Heart left ventricle (tissue), 16 donors: ENCODE measurements at places on chromosomes 7 and 10.

GRCh38 chr10:19749185-19749729 lies 67.0 kb upstream of the PLXDC2 start:
- DNase-seq = no peak
- no peaks in the 10 kb centered on the region for H3K27me3 ChIP-seq
- H3K27ac ChIP-seq = no peak overlapping the region
- H3K4me3 ChIP-seq = no peak overlapping the region

DNA sequence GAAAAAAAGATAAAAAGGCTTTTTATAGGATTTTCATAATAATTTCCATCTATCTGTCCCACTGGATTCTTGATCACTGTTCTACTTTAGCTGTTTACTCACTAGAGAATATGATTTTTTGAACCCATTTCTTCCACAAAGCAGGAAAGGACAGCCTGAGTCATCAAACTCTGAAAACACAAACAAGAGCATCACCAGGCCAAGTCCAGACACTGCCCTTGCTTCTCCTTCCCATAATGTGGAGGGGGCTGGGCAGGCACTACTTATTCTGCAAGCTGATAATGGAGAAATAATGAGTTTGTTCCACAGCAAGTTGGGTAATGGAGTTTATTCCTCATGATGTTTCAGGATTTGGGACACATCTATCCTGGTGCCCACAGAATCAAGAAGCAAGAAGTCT lies 13.0 kb upstream of the KCNIP2 start:
- peaks cover 48% of the 10 kb centered on the region for H3K4me1 ChIP-seq
- no peak overlapping the region for H3K4me3 ChIP-seq
- DNase-seq = no peak
- peak overlapping the region; percentile 50 for H3K27ac ChIP-seq
- no peaks in the 10 kb centered on the region for H3K27me3 ChIP-seq

GRCh38 chr10:118974951-118975350 lies 54.6 kb upstream of the NANOS1 start:
- H3K27me3 ChIP-seq = no peaks in the 10 kb centered on the region
- DNase-seq = no peak
- no peaks in the 10 kb centered on the region for H3K36me3 ChIP-seq
- no peak overlapping the region for H3K27ac ChIP-seq
- H3K4me1 ChIP-seq = no peaks in the 10 kb centered on the region
- no peak overlapping the region for H3K4me3 ChIP-seq

- peak overlapping the region; percentile 73 for H3K4me3 ChIP-seq
- peak overlapping the region; percentile 100 for H3K27ac ChIP-seq
- H3K4me1 ChIP-seq = peaks cover 41% of the 10 kb centered on the region
- H3K36me3 ChIP-seq = peaks cover 11% of the 10 kb centered on the region
- DNase-seq = no peak
- H3K27me3 ChIP-seq = no peaks in the 10 kb centered on the region
These were observed 2.8 kb upstream of the LZTS2 start for GRCh38 chr10:100996678-100997359.

DNA sequence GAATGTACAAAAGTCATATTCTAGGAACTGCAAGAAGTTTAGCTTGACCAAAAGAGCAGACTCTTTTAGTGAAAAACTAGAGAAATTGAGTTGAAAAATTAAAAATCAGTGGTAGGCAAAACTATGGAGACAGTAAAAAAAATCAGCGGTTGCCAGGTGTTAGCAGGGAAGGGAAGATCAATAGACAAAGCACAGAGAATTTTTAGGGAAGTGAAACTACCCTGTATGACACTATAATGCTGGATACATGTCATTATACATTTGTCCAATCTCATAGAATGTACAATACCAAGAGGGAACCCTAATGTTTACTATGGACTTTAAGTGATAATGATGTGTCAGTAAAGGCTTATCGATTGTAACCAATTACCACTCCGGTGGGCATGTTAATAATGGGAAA lies 761.9 kb downstream of the MAGI2 start:
- H3K4me3 ChIP-seq = no peak overlapping the region
- no peak overlapping the region for H3K27ac ChIP-seq
- H3K36me3 ChIP-seq = no peaks in the 10 kb centered on the region
- no peaks in the 10 kb centered on the region for H3K27me3 ChIP-seq
- no peaks in the 10 kb centered on the region for H3K4me1 ChIP-seq
- DNase-seq = no peak

- no peaks in the 10 kb centered on the region for H3K27me3 ChIP-seq
- peak overlapping the region; percentile 38 for H3K27ac ChIP-seq
- H3K4me1 ChIP-seq = peaks cover 15% of the 10 kb centered on the region
- no peak overlapping the region for H3K4me3 ChIP-seq
These were observed 85.6 kb upstream of the AGR3 start for GRCh38 chr7:16967300-16967811.

DNA sequence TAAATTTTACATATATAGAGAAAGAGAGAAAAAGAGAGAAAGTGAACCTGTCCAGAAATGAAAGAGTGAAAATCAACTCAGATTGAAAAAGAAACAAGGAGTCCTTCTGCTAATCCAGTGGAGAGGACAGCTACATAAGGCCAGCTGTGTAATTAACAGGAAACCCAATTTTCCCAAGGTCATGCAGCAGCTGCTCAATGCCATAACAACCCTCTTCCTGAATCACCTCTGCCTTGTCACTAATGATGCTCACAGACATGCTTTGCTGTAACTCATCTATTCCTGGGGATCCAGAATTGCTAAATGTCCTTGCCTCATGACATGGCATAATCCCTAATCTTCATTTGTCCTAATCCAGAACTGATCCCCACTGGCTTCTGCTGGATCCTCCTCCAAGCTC lies 288.6 kb downstream of the NEBL start:
- no peaks in the 10 kb centered on the region for H3K4me1 ChIP-seq
- no peak for DNase-seq
- H3K4me3 ChIP-seq = no peak overlapping the region
- H3K27me3 ChIP-seq = no peaks in the 10 kb centered on the region

GRCh38 chr7:98753989-98754479 lies 115.8 kb downstream of the TMEM130 start:
- no peaks in the 10 kb centered on the region for H3K4me1 ChIP-seq
- no peak overlapping the region for H3K27ac ChIP-seq
- peaks cover 6% of the 10 kb centered on the region for H3K27me3 ChIP-seq
- H3K4me3 ChIP-seq = no peak overlapping the region

DNA sequence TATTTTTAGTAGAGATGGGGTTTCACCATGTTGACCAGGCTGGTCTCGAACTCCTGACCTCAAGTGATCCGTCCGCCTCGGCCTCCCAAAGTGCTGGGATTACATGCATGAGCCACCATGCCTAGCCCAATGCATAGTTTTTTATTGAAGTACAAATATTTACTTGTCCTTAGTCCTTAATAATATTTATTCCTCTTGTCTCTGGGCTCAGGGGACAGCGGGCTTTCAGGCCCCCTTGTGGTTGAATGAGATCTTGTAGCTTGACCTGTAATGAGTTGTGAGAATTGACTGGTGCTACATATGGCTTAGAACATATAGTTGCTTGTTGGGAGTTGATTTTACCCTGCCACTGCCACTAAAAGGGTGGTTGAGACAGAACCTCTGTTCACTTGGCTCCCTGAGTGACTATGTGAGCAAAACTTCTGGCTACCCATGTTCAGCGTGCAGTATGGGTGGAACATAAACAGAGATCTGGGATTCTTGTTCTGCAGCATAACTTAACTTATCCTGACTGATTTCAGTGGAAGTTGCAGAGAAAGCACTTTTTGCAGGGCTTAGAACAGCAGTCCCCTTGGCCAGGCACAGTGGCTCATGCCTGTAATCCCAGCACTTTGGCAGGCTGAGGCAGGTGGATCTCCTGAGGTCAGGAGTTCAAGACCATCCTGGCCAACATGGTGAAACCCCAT lies 14.9 kb downstream of the CCL26 start:
- H3K36me3 ChIP-seq = no peaks in the 10 kb centered on the region
- no peak for DNase-seq
- H3K27me3 ChIP-seq = no peaks in the 10 kb centered on the region
- H3K4me1 ChIP-seq = peaks cover 1% of the 10 kb centered on the region

DNA sequence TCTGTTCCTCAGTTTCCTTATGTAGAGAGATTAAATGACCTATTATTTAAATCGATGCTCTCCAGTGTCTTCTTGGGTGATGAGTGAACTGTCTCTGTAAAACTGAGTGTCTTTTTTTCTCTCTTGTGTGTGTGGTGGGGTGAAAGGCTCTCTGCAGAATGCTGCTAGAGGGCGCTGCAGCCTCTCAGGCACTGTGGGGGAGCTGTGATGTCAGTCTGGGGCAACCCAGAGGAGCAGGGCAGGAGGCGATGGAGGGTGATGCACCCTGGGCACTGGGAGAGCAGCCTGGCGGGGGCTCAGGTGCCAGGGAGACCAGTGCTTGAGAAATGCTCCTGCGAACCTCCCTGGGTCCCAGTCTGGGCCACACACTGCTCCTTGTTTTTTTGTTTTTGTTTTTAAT lies 110.1 kb upstream of the POM121L12 start:
- H3K27ac ChIP-seq = no peak overlapping the region
- H3K27me3 ChIP-seq = no peaks in the 10 kb centered on the region
- no peaks in the 10 kb centered on the region for H3K36me3 ChIP-seq
- H3K4me3 ChIP-seq = no peak overlapping the region
- H3K4me1 ChIP-seq = no peaks in the 10 kb centered on the region

GRCh38 chr10:131421381-131421780 lies 109.9 kb upstream of the TCERG1L start:
- peak; percentile 4 for DNase-seq
- no peak overlapping the region for H3K4me3 ChIP-seq
- no peaks in the 10 kb centered on the region for H3K4me1 ChIP-seq
- H3K27me3 ChIP-seq = no peaks in the 10 kb centered on the region
- no peak overlapping the region for H3K27ac ChIP-seq
- H3K36me3 ChIP-seq = no peaks in the 10 kb centered on the region

DNA sequence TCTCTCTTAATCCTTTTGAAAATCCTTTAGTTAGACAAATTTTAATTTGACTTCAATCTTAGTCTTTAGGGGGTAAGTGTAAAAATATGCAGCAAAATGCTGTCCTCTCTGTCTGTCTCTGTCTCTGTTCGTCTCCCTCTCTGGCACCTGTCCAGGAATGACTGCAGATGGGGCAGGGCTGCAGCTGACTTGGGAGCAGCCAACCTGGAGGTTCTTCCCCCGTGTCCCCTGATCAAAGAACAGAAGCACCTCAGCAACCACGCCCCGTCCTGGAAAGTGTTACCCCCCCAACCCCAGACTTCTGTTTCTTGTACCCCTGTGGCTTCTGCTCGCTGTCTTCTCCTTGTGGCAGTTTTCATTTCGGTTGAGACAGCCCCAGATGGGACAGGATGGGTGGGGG lies 141.6 kb upstream of the NPS start:
- H3K4me1 ChIP-seq = no peaks in the 10 kb centered on the region
- no peaks in the 10 kb centered on the region for H3K27me3 ChIP-seq
- no peak for DNase-seq
- H3K27ac ChIP-seq = no peak overlapping the region

GRCh38 chr10:7634142-7634894 lies 32.4 kb downstream of the ITIH5 start:
- H3K27ac ChIP-seq = peak overlapping the region; percentile 59
- peaks cover 14% of the 10 kb centered on the region for H3K4me1 ChIP-seq
- DNase-seq = no peak
- H3K27me3 ChIP-seq = no peaks in the 10 kb centered on the region
